ENCODE measurements at places on chromosomes 7 and 10.

DNA sequence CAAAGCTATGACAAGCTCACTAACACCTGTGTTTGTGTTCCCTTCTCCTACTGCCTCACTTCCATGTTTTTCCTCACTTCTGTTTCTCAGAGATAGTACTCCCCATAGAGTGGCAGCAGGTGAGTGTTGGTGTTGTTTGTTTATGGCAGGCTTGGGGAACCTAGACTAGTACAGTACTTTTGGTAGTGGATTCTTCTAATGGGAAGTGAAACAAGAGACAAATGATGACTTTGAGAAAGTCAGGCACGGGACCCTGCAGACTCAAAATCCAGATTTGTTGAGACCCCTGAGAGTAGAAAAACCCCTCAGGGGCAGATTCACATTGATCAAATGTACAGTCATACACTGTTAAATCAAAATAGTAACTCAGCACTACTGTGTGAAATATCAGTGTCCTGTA lies 6.4 kb upstream of the CFAP69 start:
- no peak for DNase-seq

DNA sequence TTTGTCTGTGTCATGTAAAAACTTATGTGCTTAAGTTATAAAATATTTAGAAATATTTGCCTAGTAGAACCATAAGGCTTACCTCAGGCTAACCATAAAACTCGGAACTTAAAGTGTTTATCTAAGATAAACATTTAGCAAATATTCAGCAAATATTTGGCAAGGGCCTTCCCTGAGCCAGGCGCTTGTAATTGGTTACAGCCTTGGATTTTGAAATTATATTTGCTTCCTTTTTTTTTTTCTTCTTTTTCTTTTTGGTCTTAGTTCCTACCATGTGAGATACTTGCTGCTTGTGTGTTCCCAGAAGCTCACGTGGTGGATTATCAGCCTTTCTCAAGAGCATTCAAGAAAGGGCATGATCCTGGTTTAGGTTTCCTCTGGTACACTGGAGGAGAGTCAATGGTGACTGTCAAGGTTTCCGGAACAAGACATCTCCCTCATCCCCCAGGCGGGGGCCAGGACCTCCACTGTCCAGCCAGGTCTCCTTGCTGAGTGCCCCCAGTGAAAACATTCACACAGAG lies 5.2 kb upstream of the BRI3 start:
- DNase-seq, result no peak

DNA sequence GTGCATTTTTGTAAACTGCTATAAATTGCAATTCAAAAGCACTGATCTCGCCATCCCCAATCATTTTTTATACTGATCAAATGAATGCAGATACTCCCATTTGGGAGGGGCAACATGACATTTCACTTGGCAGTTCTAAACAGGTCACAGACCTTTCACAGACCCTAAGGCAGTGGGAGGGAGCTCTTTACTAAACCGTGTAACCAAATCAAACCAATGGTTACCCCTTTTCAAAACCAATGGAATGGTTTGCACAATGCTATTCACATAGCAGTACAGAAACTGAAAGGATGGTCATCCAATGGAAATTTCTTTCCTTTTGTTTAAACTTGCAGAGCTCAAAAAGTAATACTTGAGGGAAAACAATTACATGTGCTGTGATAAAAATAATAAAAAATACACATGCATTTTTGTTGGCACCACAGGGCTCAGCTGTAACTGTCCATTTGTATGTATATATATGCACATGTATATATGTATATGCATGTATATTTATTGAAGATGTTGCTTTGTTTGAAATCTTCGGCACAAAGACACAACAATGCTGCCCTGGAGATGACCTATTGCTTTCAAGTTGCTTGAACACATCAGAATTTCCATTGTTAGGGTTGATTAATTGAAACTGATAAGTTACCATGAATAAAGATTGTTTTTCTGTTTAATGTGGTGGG lies 14.0 kb downstream of the PTF1A start:
- DNase-seq, result no peak

GRCh38 chr7:37675749-37676148 lies 7.8 kb upstream of the GPR141 start:
- DNase-seq, result no peak

- DNase-seq, result no peak
Observed at GRCh38 chr7:45598886-45599520, 24.8 kb downstream of the ADCY1 start.

- no peak for DNase-seq
Observed at GRCh38 chr7:136194878-136195277, 217.7 kb upstream of the MTPN start.

GRCh38 chr7:4015996-4016395 lies 666.1 kb upstream of the FOXK1 start:
- no peak for DNase-seq

DNA sequence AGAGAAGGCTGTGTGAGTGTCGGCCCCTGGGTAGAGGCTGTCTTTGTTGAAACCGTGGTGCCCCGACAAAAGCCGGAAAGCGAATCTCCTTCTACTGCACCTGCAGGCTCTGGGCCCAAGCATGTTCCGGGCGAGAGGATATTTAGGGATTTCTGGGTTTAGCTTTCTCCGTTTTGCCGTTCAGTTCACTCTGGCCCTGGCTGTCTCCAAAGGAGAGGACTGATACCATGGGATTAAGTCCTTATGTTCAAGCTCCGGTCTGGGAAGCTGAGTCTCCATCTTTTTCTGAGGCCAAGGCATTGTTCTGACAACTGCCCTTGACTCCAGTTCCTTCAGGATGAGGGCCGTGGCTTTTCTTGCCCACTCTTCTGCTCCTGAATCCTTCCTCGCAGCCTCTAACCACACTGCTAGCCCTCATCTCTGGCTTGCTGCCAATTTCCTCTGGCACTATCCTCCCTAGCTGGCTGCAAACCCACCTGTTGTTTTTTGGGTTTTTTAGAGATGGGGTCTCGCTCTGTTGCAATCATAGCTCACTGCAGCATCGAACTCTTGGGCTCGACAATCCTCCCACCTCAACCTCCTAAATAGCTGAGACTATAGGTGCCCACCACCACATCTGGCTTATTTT lies 206.8 kb downstream of the SKIDA1 start:
- no peak for DNase-seq

GRCh38 chr10:101887775-101888174 lies 44.2 kb upstream of the KCNIP2 start:
- DNase-seq, result no peak

- DNase-seq, result peak; percentile 64
Observed at GRCh38 chr7:42940985-42941847, 9.0 kb downstream of the MRPL32 start.

GRCh38 chr10:95306851-95307250 lies 16.0 kb upstream of the PDLIM1 start:
- no peak for DNase-seq

- no peak for DNase-seq
Observed at GRCh38 chr7:50276483-50276882, 28.0 kb upstream of the IKZF1 start.

DNA sequence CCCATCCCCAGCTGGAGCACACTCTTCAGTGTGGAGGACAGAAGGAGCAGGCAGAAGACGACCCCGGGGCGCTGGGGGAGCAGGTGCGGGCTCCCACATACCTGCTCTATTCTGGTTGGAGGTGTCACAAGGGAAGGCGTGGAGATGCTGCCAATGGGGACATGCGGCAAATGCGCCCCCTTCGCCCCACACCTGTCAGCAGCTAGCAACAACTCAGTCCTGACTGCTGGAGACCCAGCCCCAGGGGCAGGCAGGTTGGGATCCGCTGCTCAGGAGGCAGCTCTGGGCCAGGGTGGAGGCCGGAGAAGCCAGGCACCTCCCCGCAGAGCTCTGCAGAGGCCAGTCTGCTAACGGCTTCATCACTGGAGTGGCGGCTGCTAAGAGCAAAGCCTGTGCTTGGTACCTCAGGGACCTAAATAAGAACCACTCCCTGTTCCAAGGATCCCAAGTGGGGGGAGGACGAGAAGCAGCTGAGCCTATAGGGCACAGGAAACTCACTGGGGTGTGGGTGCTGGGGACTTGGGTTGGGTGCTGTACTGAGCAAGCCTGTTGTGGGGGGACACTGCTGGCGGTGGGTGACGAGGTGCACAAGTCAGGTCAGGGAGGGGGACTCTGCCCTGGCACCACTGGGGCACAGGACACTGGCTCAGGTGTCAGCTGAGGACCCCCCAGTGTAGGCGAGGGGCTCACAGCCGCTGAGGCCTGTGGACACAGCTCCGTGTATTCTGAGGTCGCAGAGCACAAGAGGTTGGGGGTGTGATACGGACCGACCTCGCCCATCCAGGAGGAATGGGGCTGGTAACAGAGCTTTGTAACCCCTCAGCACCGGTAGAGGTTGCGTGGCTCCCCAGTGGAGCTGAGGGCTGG lies 19.2 kb upstream of the GPR146 start:
- DNase-seq, result no peak

DNA sequence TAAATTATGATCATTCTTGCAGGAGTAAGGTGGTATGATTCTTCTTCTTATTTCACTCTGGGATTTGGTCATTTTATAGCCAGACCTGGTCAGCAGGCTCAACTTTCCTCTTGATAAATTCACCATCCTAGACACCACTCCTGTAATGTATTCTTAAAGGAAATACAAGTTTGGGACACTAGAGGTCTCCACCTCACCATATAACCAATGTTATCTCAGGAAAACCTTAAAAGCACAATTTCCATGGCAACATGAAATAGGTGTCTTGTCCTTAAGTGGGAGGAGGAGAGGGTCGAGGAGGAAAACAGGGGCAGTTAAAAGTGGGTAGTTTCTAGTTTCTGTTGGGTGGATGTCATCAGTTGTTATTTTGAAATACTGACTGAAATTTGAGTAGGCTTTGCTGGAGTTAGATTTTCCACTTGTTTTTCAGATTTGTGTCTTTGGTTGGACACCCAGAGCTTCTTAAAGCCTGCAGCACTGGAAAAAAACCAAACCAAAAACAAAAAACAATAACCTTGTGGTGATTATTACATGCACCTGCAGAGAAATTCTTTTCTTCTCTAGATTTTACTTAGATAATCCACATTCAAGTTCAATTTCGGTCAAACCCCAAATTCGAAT lies 163.1 kb downstream of the PRKCQ start:
- peak; percentile 69 for DNase-seq

- no peak for DNase-seq
Observed at GRCh38 chr10:71600849-71601248, 118.7 kb downstream of the C10orf105 start.

- no peak for DNase-seq
Observed at GRCh38 chr7:155789001-155789725, 23.1 kb downstream of the SHH start.

DNA sequence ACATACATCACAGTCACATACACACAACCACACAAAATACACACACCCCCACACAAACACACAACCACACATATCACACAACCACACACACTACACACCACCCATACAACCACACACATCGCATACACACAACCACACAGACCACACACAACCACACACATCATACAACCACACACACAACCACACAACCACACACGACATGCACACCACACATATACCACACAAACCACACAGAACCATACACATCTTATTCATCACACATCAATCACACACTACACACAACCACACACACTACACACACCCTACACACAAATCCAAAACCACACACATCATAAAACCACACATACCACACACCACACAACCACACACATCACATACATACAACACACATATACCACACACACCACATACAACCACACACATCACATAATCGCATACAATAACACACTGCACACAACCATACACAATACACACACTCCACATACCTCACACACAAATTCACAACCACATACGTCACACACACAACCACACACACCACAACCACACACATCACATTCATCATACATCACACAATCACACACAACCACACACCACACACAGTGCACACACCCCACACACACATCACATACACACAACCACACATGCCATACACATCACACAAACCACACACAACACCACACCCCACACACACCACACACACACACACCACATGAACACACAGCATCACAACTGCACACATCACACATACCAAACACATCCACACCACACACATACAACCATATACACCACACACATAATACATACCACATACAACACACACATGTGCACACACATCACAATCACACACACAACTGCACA lies 30.4 kb downstream of the GPRIN2 start:
- no peak for DNase-seq

- DNase-seq, result no peak
Observed at GRCh38 chr7:14446829-14447228, 455.7 kb downstream of the DGKB start.

DNA sequence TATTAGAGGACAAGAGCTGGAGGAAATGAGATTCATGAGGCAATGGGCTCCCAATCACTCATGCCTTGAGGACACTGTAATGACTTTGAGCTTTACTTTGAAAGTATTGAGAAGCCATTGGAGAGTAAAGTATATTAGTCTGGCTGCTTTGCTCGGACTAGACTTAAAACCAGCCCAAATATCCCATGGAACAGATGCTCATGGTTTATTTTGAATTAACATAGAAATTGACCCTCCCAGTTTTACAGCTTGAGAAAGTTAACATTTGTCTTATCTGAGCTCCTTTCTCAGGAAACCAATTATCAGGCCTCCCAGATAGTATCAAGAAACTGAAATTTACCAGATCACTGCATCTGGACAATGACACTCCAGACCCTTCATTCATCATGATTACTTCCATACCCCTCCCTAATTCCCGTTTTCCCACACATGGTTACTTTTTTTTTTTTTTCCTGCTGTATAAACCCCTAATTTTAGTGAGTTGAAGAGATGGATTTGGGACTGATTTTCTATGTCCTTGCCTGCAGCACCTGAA lies 270.8 kb upstream of the SMIM30 start:
- no peak for DNase-seq

- no peak for DNase-seq
Observed at GRCh38 chr7:129947049-129947448, 5.7 kb downstream of the UBE2H start.

DNA sequence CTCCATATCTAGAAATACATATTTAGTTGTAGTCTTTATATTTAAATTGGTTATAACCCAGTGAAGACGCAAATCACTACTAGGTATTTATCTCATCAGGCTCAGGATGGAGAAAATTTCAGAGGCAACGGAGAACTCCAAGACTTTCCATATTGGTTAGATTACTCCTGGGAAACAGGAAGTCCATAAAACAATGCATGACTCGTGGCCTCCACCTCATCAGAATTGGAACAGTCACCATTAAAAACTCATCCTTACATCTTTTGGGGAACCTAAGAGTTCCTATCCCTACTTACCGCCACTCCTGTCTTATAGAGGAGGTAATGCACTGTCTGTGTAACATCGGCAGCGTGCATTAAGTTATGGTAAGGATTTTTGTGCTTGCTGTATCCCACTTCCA lies 177.6 kb downstream of the PPP1R17 start:
- DNase-seq, result no peak

DNA sequence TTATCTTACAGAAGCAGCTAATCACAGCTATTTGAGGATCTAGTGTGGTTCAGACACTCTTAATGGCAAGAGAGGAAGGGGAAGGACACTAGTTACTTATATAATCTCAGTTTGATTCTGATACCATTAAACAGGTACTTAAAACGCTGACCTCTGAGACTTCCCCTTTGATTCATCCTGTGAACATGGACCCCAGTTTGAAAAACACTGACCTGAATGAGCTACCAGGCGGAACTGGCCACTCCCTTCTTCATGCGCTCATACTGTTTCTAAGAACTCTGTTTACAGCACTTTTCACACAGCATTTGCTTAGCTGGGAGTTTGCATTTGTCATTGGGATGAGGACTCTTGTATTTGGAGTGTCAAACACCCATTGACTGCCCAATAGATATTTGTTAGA lies 45.7 kb downstream of the BEND7 start:
- no peak for DNase-seq
